NCI-H446 (cell line): ENCODE measurements at places on chromosomes 13 and 19.

GRCh38 chr13:75217949-75218348 lies 264.0 kb downstream of the TBC1D4 start:
- no peak for DNase-seq

- DNase-seq, result no peak
Measured at GRCh38 chr19:48578891-48579290, 26.9 kb downstream of the SULT2B1 start.

- no peak for DNase-seq
Measured at GRCh38 chr19:45508861-45509691, 1.8 kb downstream of the VASP start.

GRCh38 chr13:36000028-36000427 lies 131.2 kb downstream of the DCLK1 start:
- no peak for DNase-seq

- no peak for DNase-seq
Measured at GRCh38 chr13:26921918-26922317, 161.3 kb upstream of the GPR12 start.

GRCh38 chr19:3543150-3544057 lies 4.4 kb downstream of the TEKTIP1 start:
- DNase-seq, result no peak

GRCh38 chr19:18674616-18675015 lies 8.9 kb upstream of the CRTC1 start:
- DNase-seq, result peak; percentile 60

- no peak for DNase-seq
Measured at GRCh38 chr13:112213467-112214255, 146.7 kb downstream of the SOX1 start.

DNA sequence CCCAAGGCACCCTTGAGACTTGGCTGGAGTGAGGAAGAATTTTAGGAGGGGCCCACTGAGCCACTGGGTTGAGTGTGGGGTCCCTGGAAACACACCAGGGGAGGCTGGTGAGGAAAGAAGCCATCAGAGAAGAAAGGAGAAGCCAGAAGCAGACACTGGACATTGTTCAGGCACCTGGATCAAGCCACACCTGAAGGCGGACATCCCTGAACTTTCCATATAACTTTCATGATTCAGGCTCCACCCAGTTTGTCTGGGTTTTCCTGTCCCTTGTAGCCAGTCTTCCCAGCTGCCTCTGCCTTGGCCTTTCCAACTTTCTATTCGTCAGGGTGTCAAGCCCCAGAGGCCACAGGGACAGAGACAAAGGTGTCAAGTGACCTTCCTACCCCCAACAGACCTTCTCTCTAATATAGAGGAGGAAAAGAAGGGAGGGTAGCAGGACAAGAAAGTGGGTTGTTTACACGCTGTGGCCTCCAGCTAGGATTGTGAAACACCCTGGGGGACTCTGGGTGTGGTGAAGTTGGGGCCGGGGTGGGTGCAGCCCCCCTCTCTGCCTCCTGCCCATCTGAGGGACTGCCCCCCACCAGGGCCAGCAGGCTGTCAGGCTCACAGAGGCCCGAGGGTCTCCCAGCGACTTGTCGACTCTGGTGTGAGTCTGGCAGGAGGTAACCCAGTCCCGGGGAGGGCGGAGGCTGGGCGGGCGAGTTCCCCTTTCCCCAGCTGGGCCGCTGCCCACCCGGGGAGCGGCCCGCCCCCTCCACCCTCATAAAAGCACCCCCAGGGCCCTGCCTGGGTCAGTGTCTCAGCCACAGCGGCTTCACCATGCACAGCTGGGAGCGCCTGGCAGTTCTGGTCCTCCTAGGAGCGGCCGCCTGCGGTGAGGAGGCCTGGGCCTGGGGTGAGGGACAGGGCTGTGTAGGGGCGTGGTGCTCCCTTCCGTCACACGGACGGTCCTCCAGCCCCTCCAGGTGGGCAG lies at the start of gene CFD:
Gene CFD, plus strand, starts transcription at position 797 of the 976 bp plus-strand sequence. Its CDS starts 26 bp downstream, at position 823.
- DNase-seq, result no peak
